T-helper 2 cell (primary cell): ENCODE measurements at places on chromosomes 11 and 22.

GRCh38 chr11:19027829-19028595 lies 32.5 kb downstream of the MRGPRX2 start:
- no peak for DNase-seq

GRCh38 chr11:1455763-1456060 lies 30.9 kb downstream of the MOB2 start:
- no peak for DNase-seq

- DNase-seq: no peak
These were observed 499 bp downstream of the DLAT start for GRCh38 chr11:112025707-112026106.

DNA sequence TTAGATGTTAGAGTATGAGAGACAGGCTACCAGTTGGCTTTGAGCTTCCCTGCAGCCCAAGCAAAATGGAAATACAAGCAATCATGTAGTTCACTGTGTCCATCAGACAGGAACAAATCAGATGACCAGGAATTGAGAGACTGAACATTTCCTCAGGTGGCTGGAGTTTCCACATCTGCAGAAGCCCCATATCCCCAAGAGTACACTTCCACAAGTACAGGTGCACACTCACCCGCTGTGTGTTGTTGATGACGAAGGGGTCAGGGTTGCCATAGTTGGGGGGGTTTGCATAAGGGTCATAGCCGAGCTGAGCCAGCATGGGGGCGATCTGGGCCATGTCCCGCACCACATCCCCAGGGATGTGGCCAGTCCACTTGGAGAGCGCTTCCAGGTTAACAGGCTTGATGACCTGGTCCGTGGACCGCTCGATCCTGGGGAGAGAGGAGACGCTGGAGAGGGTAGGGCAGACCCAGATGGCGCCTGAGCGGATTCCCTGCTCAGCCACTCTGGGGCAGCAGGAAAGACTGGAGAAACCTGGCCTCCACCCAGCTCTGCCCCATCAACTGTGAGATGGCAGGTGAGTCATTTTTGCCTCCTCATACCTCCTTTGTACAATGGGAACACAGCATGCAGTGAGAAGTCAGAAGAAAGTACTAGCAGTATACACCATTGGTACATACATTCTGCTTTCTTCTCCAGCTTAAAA lies 23.9 kb upstream of the TFIP11 start:
- DNase-seq: no peak

DNA sequence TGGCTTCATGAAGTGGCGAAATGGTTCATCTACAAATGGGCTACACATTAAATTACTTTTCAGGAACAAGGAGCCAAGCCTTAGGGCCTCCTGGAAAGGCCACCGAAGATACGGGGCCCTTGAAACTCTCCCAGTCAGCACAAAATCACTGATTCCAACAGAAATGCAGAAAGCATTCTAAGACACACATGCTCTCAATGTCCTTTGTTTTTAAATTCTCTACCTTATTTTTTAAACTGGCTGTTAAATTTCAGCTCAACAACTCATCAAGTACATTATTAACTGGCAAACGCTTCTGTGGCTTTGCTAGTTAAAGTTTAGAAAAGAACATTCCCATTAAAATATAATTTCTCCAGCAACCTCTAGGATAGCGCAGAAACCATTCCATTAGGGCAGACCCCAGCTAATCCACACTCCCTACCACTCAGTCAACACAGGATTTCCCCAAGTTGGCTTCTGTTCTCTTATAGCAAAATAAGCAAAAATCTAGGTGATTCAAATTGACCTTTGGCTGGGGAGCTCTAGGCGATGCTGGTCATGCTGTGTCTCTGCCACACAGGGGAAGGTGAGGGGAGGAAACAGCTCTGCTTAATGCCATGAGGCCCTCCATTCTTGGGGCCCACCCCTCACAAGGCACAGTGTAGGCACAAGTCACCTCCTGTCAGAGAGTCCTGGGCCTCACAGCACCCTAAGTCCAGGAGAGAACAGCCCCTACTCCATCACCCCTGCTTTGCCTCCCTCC lies 47.1 kb downstream of the PLEKHA7 start:
- no peak for DNase-seq

DNA sequence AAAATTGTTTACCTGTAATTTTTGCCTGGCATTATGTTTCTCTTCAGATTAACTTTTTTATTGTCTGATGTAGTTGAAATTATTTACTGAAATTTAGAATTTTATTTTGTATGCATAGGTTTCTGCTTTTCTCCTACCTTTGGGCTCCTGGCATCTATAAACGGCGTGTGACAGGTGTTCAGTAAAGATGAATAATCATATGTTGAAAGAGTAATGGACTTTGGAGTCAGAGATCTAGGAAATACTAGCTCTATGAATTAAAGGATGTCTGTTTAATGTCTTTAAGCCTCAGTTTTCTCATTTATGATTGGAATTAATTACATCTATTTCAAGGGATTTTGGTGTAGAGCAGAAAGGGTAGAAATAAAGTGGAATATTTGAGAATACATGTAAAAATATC lies 7.2 kb upstream of the ANGPTL5 start:
- no peak for DNase-seq

DNA sequence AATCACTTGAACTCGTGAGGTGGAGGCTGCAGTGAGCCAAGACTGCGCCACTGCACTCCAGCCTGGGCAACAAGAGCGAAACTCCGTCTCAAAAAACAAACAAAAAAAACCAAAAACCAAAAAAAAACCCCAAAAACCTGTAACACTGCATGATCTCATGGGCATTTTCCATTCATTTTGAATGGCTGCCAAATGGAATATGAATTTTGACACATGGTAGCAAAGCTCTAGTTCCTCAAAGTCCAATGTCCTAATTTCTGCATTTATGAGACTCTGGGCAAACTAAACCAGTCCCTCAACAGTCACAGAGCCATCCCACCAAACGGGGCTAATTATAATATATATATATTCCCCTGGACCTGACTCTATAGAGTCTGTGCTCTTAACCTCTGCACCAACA lies 61.8 kb downstream of the SGSM3 start:
- no peak for DNase-seq

- no peak for DNase-seq
These were observed 356.3 kb upstream of the CCDC90B start for GRCh38 chr11:83642500-83642899.

- DNase-seq: no peak
These were observed 29.8 kb downstream of the ABTB2 start for GRCh38 chr11:34327804-34328631.

DNA sequence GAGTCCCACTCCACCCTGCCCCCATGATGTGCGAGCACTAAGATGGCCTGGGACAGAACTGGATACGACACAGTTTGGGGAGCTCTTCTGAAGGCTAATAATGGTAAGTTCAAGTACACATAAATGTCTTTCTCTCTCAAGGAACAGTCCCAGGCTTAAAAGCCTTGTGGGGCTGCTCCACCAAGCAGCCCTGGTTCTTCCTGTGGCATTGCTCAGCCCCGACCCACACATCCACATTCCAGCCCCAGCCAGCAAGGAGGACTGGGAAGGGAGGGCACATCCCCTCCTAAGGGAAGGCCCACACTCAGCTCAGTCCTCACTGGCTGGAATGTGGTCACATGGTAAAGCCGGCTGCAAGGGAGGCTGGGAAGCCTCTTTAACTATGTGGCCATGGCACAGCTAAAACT lies 13.3 kb upstream of the MB start:
- no peak for DNase-seq

GRCh38 chr11:11985016-11985715 lies 23.3 kb downstream of the DKK3 start:
- no peak for DNase-seq

GRCh38 chr11:66317723-66318599 lies 1.1 kb upstream of the CD248 start:
- DNase-seq: peak; percentile 79

GRCh38 chr11:129277198-129277843 lies 85.2 kb upstream of the ARHGAP32 start:
- no peak for DNase-seq

GRCh38 chr11:60942970-60943565 lies 8.9 kb downstream of the SLC15A3 start:
- DNase-seq: no peak

DNA sequence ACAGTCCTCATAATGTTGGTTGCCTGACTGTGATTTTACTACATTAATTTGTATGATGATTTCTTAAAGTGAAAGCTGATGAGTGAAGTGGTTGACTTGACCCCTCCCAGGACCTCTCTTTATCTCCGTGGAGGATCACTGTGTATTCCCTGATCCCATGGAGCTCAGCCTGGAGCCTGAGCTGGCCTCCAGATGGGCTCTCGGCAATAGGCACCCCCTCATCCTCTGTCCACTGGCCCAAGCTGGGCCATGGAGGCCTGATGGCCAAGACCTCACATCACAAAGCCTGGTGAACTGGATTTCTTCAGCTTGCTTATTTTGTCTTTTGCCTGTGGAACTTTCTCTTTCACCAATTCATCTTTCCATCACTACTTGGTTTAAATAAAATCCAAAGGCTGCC lies 75.2 kb downstream of the WNT11 start:
- no peak for DNase-seq

DNA sequence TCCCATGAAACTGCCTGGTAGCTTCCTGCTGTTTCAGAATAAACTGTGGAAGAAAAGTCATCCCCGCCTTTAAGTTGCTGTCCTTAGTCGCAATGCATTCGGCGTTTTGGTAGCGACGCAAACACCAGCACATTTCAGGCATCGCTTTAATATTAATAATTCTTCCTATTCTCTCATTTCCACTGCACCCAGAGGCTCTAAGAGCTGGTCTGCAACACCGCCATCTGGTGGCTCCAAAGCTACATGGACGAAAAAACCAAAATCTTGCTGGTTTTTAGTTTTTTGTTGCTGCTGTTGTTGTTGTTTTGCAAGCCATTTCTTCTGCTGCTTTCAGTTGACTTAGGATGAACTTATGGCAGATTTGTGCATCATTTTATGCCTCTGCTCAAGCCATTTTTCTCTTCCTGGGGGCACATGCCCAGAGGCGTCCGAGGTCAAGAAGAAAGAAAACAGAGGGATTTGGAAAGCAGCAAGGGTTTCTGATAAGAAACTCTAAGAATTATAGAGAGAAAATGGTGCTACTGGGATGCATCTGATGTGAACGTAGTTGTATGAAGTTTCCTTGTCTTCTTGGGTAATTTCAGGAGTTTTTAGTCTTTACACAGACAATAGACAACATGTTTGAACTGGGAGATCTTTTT lies 345.4 kb upstream of the KIRREL3 start:
- no peak for DNase-seq

GRCh38 chr22:49267996-49268395 lies 559.7 kb downstream of the BRD1 start:
- DNase-seq: no peak

DNA sequence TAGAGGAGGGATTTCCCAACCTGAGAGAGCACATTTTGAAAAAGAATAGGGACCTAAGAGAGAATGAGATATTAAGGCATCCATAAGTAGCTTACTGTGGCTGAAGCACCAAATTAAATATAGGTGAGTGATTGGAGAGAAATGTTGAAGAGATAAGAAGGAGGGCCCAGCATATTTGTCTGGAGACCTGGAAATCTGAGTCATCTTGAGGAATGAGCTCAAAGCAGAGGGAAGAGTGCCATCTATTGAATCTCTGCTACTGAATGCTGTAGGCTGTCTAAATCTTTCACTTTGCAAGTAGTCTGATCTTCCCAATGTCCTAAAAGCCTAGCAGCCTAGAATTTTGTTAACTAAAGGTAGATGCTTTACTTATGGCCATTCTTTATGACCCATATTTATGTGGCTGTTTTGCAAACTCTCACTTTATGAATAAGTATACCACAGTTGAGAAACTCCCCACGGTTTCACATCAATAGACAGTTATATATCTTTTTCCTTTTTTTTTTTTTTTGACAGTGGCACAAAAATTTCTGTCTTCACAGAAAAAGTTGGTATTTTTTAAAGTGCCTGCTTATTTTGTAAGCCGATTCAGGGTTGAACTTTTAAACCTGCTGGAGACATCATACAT lies 2093.5 kb downstream of the LRRC4C start:
- DNase-seq: no peak

DNA sequence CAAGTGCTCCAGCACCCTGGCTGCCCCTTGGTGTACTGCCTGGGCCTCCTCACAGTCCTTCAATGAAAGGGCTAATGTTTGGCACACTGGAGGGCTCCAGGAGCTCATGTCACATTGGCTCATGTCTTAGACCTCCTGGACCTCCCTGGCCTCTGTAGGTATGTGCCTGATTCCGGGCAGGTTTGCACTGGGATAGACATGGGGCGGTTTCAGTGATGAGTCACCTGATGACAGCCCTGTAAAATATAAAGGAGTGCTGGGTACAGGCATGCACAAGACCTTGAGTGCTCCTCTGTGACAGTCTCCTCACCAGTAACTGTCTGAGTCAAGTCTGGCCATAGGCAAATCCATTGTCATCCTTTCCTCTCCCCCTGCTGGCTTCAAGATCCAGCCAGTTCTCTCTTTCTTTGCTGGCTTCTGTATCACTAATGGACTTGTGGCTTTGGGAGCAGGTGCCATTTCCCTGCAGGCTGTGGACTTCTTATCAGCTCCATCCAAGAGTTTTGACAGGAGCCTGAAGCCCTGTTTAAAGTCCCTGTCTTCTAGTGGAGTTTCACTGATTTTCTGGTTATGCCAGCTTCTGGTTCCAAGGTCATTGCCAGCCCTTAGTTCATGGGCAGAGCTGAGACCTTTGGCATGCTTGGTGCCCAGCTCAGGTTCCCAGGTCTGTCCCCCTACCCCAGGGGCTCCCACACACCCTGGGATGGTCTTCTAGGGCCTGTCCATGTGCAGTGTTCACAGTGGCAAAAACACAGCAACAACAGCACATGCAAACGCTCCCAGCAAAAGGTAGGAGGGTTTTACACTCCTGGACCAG lies 22.7 kb upstream of the P2RY2 start:
- DNase-seq: no peak

GRCh38 chr11:3339340-3339624 lies 39.7 kb downstream of the ZNF195 start:
- no peak for DNase-seq

DNA sequence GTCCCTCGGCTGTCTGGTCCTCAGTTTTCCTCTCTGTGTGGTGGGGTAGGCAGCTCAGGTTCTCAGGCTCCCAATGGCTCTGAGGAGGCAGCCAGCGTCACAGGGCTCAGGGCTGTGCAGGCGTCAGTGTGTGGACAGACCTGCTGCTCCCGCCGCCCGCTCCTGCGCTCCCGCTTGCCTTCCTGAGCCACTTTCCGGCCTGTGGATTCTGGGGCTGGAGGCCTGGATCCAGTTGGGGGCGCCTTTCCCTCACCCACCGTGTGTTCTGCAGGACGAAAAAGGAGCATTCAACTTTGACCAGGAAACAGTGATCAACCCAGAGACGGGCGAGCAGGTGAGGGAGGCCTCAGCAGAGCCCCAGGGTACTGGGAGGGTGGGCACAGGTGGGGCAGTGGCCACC lies 14.7 kb downstream of the DPP3 start:
- no peak for DNase-seq
